Activated T-helper 9 cell treated with anti-CD3 and anti-CD28 coated beads, Interleukin-2, amount 50 U/mL, for 16 hours (primary cell): ENCODE measurements at places on chromosomes 6 and 20.

DNA sequence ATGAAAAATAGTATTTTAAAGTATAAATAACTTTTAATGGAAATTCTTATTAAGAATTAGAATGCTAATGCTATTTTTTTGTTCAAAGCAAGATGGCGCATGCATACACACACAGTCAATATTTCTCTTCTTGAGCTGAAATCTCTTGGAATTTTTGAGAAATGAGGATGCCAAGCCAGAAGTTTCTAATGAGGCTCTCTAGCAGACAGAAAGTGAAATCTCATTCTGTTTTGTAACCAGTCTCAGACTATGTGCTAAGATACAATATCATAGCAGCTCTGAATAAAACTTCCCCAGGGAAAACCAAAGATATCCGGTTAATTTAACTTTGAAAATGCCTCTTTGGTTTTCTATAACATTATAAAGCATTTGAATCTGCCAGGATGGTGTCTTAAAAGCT is 97.2 kb upstream of the HDAC2 start:
- no peak for DNase-seq

DNA sequence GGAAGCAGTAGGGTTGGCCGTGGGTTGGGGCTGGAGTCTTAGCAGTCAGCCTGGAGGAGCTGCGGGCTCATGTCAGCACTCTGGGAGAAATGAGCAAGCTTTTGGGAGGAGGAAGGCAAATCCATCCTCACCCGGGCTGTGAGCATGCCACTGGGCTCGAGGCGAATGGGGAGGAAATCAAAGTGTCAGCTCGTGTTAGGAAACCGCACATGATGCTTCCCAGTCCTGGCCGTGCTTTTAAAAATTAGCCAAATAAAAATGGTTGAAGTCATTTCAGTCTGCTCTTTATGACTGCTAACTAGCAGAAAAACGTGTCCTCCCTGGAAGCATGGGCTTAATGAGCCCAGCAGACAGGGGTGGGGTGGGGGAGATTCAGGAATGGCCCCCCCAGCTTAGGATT is 98.1 kb downstream of the NFATC2 start:
- DNase-seq = no peak

DNA sequence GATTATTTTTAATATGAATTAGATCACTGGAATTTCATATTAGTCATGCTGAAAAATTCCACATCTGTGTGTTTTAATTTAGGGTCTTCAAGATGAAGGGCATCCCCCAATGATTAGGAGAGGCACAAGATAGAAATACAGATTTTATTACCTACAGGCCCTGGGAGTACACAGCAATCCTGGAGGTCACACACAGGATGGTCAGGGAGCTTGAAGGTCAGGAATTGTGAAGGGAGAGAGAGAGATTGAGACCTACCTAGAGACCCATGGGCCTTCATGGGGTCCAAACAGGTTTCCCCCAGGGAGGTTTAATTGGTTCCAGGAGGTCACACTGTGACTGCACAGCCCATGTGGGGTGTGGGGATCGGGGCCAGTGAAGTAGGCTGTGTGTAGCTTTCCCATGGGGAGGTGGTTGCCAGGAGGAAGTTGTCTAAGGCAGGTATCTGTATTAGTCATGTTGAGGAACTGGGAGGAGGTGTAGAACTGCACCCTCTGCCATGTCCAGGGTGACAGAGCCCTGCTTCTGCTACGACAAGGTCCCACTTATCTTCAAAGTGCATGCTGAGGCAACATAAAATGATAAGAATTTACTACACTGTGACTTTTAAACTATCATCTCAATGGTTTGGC is 18.3 kb downstream of the SNX9 start:
- DNase-seq = no peak

GRCh38 chr6:166834049-166834448 is 122.3 kb downstream of the RNASET2 start:
- no peak for DNase-seq

GRCh38 chr6:82033631-82034211 is 213.8 kb downstream of the IBTK start:
- no peak for DNase-seq

DNA sequence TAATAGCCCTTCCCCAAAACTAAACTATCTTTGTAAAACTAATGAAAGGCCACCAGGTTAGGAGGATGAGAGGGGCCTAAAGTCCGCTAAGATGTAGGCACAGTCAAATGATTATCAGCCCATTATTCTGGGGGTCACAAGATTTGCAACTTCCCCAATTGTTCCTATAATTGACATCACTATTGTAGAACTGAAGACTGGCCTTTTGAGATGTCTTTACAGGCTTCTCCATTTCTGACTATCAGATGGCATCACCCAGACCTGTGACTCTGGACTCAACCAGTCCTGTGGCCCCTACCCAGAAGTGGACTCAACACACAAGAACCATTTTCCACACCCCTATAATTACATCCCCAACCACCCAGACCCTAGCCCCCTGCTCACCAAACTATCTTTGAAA is 61.5 kb upstream of the MAP7 start:
- DNase-seq = no peak

DNA sequence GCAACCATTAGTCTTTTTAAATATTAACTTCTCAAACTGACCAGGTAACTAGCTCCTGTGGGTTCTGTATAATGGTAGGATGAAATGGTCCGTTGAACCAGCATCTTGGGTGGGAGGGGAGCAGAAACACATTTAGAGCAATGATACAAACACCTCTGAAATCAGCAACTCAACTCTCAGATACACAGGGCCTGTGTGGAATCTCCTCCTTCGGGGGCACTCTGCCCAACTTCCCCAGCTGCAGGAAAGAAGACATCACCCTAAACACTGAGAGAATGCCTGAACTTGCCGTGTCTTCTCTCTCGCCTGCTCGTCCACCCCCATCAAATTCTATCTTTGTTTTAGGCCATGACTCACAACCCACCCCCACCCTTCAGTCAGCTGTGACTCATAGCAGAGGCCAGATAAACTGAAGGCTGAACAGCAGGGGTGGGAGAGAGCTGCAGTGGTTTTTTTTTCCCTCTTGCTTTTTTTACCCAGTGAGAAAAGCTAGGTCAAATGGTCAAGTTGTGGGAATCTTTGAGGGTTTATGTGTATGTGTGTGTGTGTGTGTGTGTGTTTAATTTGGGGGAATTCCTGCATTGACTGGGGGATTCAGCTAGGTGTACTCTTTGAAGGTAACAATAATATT is 593.4 kb upstream of the JAG1 start:
- no peak for DNase-seq
